CD4-positive, alpha-beta T cell treated with Interleukin-10 for 1 hour (primary cell): ENCODE measurements at places on chromosomes 1 and 21.

GRCh38 chr1:75613916-75614315, 3.0 kb upstream of the SLC44A5 start:
- DNase-seq: no peak

GRCh38 chr1:225933072-225933471, 7.9 kb downstream of the LEFTY2 start:
- no peak for DNase-seq

DNA sequence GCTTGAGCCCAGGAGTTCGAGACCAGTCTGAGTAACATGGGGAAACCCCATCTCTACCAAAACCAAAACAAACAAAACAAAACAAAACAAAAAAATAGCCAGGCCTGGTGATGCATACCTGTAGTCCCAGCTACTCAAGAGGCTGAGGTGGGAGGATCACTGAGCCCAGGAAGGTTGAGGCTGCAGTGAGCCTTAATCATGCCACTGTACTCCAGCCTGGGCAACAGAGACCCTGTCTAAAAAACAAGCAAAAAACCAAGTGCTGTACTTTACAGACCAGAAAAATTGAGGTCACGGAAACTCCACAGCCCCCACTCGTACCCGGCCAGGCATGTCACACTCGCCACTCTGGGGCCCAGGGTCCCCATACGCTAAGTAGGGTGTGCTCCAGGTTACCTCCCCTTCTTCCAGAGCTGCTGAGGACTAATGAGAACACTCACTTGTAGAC, 22.9 kb downstream of the ATP2B4 start:
- DNase-seq: peak; percentile 71

- peak; percentile 65 for DNase-seq
Measured at GRCh38 chr1:13730291-13730690, 30.3 kb downstream of the PRDM2 start.

GRCh38 chr1:11804666-11805421, 920 bp downstream of the MTHFR start:
- DNase-seq: peak; percentile 34

- DNase-seq: peak; percentile 63
Measured at GRCh38 chr1:6614019-6614928, 743 bp downstream of the PHF13 start.
